RPMI8226 (cell line): ENCODE measurements at places on chromosomes 13 and 19.

DNA sequence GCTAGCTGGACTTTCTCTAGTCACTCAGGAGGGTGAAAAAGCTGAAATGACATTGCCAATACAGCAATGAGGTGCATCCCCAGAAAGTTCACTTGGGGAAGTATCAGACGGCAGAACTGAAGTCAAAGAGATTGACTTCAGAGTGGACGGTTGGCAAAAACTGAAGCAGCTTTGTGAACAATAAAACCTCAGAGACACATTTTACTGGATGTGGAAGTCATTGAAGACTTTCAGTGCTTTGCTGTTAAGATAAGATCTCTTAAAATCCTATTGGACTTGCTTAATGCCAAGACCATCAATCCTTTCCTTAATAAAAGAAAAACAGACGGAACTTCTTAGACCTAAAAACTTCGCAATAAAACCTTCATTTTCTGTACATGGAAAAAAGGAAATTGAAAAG, 103.7 kb downstream of the ABCC4 start:
- DNase-seq: no peak

DNA sequence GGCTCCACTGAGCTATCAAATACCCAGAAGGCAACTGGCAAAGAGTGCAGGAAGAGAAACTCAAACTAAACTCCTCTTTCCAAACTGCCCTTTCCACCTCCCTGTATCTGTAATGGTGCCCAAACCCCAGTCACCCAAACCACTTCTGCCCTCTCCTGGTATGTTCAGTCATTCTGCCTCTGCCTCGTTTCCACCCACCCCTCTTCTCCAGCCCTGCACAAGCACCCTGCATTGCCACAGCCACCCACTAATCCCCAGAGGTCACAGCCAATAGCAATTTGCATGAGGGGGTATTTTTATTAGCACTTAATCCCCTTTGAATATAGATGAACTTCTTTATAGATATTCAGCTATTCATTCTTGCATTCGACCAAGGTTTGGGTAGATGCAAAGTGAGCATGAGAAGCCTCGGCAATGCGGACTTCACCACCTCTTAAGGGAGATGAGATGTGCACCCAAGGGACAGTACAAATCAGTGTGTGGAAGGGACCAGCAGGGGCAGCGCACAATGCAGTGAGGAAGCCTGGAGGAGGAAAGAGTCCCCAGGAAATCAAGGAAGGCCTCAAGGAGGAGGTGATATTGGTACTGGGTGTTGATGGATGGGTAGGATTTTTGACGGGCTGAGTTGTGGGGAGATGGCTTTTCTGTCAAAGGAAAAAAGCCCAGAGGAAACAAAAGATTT, 12.4 kb downstream of the TMEM272 start:
- DNase-seq: peak; percentile 30

DNA sequence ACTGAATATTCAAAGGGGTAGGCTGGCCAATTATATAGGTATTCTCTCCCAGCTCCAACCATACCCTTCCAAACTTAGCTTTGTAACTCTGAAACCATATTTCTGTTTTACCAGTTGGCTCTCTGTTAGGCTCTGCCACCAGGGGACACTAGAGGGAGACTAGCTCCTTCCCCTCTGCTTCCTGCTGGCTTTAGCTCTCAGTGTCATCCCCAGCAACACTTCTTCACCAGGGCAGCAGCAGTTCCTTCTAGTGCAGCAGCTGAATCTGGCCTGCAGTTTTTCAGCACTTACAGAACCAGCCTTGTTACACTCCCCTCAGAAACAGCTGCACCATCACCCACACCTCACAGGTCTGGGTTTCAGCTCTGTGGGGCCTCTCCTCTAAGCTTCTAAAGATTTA, 51.0 kb upstream of the DOCK9 start:
- DNase-seq: peak; percentile 14

DNA sequence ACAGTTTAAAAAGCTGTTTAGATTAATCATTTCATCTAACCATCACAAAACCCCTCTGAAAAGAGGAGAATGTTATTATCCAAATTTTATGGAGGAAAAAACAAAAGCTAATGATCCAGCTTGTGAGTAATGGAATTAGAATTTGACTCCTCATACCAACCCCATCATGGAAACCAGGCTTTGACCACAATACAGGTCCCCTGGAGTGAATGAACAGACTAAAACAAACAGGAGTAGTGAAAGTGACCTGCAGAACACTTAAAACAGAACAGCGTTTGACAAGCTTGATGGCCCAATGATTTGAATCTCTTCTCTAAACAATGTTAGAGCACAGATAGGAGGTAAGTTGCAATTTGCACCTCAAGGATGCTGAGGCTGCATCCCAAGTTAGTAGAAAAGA, 230.0 kb downstream of the DCT start:
- DNase-seq: no peak

GRCh38 chr19:45973553-45974338, at the start of gene NOVA2:
TSS of gene NOVA2 (minus strand) at chr19:45973865. CDS start at chr19:45973351, 514 bp downstream.
- peak; percentile 24 for DNase-seq

DNA sequence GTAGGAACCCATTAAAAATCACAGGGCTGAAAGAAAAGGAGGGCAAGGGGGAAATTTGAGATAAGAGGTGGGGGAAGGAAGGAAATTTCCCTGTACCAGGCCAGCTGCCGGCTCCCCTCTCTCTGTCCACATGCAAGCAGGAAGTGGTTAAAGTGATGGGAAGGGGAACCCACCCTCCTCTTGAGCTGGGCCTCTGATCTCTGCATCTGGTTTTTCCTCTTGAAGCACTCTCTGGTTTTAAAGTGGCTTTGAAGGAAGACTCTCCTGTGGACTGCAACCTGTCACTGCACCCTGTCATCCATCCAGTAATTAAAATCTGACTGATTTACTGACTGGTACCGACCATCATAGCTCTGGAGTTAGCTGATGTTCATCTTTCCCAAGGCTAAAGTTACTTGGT, 239.6 kb downstream of the TSHZ3 start:
- DNase-seq: no peak

- DNase-seq: peak; percentile 69
Measured at GRCh38 chr13:24693862-24694471, 13.8 kb downstream of the ATP12A start.

GRCh38 chr19:11699931-11700794, 38.6 kb downstream of the ZNF823 start:
- peak; percentile 63 for DNase-seq

DNA sequence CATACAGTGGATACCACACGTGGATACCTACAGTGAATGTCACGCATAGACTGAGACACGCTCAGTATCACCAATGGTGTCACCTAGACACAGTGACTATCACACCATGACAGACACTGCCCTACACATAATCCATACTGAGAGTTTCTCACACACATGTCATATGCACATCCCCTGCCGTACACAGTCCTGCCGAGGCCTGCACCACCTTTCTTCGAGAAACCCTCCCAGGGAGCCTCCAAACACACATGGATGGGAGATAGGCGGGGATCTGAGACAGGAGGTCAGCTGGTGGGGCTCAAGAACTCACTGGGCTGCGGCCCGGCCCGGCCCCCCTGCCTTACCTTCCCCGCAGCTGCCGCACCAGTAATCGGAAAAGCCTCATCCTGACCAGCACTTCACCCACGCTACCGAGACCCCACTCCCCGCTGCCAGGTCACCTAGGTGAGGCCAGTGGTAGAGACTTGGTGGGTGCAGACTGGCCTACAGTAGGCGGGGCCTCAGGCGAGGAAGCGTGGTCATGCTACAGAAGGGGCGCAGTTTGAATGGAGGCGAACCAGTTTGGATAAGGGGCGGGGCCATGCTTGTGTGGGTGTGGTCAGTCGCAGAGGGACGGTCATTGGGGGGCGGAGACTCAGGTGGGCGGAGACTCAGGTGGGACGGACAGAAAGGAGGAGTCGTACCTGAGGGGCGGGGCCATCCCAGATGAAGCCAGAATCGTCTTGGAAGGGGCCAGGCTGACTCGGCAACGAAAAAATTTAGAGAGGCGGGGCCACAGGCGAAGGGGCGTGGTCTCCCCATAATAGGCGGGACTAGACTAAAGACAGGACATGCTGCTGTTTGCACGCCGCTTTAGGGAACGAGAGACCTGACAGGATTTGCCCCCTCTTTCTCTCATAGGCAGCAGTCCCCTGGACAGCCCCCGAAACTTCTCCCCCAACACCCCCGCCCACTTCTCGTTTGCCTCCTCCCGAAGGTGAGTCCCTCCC, 2.1 kb downstream of the MAST1 start:
- DNase-seq: peak; percentile 30

DNA sequence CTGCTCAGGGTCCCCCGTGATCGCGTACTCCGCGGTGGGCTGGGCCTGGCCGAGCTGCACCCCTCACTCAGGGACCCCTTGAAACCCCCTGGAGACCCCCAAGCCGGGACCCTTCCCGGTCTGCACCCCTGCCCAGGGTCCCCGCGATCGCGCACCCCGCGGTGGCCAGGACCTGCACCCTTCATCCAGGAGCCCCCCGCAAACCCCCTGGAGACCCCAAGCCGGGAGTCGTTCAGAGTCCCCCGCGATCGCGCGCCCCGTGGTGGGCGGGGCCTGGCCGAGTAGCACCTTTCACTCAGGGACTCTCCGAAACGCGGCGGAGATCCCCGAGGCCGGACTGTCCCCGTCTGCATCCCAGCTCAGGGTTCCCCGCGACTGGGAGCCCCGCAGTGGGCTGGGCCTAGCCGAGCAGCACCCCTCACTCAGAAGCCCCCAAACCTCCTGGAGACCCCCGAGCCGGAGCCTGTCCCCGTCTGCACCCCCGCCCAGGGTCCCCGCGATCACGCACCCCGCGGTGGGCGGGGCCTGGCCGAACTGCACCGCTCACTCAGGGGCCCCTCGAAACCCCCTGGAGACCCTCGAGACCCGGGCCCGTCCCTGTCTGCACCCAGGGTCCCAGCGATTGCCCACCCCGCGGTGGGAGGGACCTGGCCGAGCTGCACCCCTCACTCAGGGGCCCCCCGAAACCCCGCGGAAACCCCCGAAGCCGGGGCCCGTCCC, 748 bp downstream of the LMNB2 start:
- peak; percentile 68 for DNase-seq

- DNase-seq: no peak
Measured at GRCh38 chr19:21269813-21270212, 59.4 kb downstream of the ZNF708 start.

DNA sequence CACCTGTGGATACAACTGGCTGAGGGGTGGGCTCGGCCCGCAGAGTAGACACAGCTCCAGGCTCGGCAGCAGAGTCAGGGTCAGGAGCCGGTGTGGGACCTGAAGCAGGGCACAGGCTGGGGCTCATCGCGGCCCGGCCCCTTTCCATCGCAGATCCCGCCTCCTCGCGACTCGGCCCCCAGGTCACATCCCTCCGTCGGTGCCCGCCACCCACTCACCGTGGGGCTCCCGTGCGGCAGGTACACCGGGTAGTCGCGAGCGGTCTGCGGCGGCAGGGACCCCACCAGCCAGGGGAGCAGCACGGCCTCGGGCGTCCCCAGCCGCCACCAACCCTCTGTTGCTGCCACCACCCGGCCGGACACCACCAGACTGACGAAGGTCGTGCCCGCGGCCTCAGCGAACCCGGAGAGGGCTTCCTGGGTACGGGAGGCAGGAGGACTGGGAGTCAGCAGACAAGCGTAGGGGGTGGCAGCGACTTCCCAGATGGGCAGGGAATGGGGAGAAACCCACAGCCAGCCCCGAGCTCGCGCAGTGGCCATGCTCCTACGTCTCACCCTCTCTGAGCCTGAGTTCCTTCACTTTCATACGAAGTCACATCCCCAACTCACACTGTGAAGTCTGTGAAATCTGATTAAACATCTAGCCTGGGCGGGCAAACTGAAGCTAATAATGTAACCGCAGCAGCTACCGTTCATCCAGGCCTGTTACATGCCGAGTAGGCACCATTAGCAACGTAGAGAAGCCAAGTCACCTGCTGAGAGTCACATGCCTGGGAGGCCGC, 3.7 kb downstream of the FUZ start:
- peak; percentile 68 for DNase-seq

GRCh38 chr13:30145709-30146367, 161.5 kb downstream of the KATNAL1 start:
- DNase-seq: no peak

DNA sequence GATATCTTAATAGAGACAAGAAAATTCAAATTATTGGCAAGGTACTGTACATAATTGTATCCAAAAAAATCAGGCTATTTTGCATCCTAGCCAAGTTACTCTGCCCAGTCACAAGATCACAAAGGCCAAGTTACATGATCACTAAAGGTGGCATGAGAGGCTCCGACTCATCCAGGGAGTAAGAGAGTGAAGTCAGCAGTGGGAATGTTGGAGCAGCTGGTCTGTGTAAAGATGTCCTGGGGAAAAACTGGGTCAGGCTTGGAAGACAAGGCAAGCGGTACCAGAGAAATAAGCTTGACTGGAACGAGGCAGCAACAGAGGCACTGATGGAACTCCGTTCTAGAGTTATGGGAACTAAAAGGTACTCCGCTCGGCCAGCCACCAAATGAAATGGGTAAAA, 50.2 kb upstream of the PSG2 start:
- DNase-seq: no peak

DNA sequence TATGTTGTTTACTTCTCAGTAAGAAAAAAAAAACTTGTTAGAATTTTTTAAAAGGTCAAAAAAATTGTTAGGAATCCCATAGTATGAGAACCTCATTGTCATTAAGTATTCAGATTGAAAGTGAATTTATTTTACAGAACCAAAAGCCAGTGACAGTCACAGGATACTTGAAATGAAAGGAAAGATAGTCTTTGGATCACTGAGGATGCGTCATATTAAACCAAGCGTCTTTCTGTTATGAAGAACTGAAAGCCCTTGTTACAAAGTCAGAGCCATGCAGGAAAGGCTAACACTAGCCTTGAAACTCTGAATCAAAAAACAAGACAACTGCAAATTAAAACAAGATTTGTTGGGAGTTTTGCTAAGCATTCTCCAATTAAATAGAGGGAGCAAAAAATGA, 1348.0 kb upstream of the SLC10A2 start:
- DNase-seq: no peak

GRCh38 chr13:97004096-97004876, 10.0 kb upstream of the OXGR1 start:
- DNase-seq: no peak

DNA sequence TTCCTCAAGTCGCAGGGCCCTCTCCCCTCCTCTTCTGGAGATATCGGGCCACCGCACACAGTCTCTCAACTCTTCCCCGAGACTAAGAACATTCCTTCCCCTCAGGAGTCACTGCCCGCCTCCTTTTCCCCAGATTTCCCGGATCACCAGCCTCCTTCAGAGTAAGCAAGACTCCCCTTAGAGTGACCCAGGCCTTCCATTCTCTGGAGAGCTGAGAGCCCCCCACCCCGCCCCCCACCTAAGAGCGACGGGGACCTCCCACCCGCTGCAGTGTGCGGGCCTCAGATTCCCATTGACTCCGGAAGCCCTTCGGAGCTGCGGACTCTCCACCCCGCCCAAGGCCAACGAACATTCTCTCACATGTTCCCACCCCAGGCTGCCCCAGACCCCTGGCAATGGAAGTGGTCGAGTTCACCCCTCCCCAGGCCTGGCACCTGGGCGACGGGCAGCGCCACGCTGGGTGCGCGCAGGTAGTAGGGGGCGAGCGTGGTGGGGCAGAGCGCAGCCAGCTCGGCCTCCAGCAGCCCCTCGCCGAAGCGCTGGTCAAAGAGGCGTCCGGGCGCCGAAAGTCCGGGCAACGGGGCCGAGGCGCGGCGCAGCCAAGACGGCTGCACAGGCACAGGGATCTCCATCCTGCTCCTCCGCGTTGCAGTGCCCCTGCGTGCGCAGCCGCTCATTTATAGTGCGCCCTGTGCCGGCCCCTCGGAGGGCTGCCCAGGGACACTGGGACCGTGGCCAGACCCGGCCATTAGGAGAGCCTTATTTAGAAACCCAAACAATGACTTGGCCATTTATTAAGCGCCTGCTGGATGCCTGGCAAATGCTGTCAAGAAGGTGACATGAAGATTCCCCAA, at the start of gene HSPB6:
Gene HSPB6 (minus strand): TSS at position 653 of the 854 bp plus-strand sequence. CDS start 21 bp downstream, at position 632.
- DNase-seq: no peak

GRCh38 chr13:62767473-62767872, 1351.8 kb upstream of the PCDH20 start:
- DNase-seq: no peak

GRCh38 chr13:37369616-37370015, 229.0 kb downstream of the POSTN start:
- DNase-seq: no peak
